ENCODE measurements at places on chromosomes 1 and 21.
A peak's percentile ranks its signal among the peaks of the same experiment; 100 is the strongest.

- peaks cover 3% of the 10 kb centered on the region for H3K27me3 ChIP-seq
- H3K36me3 ChIP-seq, result no peaks in the 10 kb centered on the region
- H3K4me1 ChIP-seq, result no peaks in the 10 kb centered on the region
These were observed 4.7 kb downstream of the ZNF648 start for GRCh38 chr1:182056601-182057366.

GRCh38 chr1:214505134-214505533, 46.3 kb downstream of the PTPN14 start:
- no peak for DNase-seq
- H3K27me3 ChIP-seq, result no peaks in the 10 kb centered on the region
- H3K4me1 ChIP-seq, result peaks cover 11% of the 10 kb centered on the region
- no peak overlapping the region for H3K4me3 ChIP-seq

GRCh38 chr21:41677671-41678015, 89.2 kb downstream of the RIPK4 start:
- peak; percentile 47 for DNase-seq
- H3K4me1 ChIP-seq, result peaks cover 23% of the 10 kb centered on the region
- peak overlapping the region; percentile 32 for H3K4me3 ChIP-seq
- no peaks in the 10 kb centered on the region for H3K36me3 ChIP-seq

DNA sequence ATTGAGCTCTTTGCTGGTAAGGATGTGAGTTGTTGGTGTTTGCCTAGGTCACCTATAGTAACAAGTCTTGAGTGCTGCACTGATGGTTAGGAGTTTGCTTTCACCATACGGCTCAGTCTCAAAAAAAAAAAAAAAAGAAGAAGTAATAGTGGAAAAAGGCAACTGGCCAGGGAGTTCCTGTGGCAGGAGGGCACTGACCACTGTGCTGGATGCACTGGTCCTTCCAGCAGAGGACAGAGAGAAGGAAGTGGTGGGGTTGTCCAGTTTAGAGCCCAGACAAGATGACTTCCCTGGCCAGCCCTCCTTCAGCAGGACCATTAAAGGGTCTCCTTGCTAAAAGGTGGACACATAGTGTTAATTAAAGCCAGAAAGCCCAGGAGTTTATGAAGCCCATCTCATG, 11.9 kb upstream of the PTCH2 start:
- H3K27me3 ChIP-seq, result no peaks in the 10 kb centered on the region
- DNase-seq, result no peak
- no peak overlapping the region for H3K27ac ChIP-seq
- no peak overlapping the region for H3K4me3 ChIP-seq
- no peaks in the 10 kb centered on the region for H3K4me1 ChIP-seq

DNA sequence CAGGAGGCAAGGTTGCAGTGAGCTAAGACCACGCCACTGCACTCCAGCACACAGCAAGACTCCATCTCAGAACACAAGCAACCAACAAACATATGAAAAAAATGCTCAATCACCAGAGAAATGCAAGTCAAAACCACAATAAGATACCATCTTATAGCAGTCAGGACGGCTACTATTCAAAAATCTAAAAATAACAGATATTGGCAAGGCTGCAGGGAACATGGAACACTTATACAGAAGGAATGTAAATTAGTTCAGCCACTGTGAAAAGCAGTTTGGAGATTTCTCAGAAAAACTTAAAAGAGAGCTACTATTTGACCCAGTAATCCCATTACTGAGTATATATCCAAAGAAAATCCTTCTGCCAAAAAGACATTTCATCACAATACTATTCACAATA, 27.6 kb upstream of the POGK start:
- no peak overlapping the region for H3K4me3 ChIP-seq
- H3K36me3 ChIP-seq, result no peaks in the 10 kb centered on the region
- H3K27me3 ChIP-seq, result no peaks in the 10 kb centered on the region
- H3K27ac ChIP-seq, result no peak overlapping the region

GRCh38 chr1:209768354-209768774, 12.5 kb downstream of the TRAF3IP3 start:
- no peaks in the 10 kb centered on the region for H3K27me3 ChIP-seq
- H3K4me1 ChIP-seq, result peaks cover 23% of the 10 kb centered on the region
- H3K36me3 ChIP-seq, result no peaks in the 10 kb centered on the region
- H3K27ac ChIP-seq, result peak overlapping the region; percentile 88
- no peak overlapping the region for H3K4me3 ChIP-seq

- no peak overlapping the region for H3K4me3 ChIP-seq
- no peaks in the 10 kb centered on the region for H3K27me3 ChIP-seq
- peaks cover 18% of the 10 kb centered on the region for H3K36me3 ChIP-seq
- H3K4me1 ChIP-seq, result peaks cover 9% of the 10 kb centered on the region
- no peak for DNase-seq
- H3K27ac ChIP-seq, result no peak overlapping the region
These were observed 156.0 kb downstream of the PGBD5 start for GRCh38 chr1:230270185-230270558.

GRCh38 chr21:40575976-40576375, 271.0 kb downstream of the DSCAM start:
- H3K27ac ChIP-seq, result no peak overlapping the region
- no peak overlapping the region for H3K4me3 ChIP-seq
- H3K4me1 ChIP-seq, result no peaks in the 10 kb centered on the region
- H3K27me3 ChIP-seq, result no peaks in the 10 kb centered on the region
- DNase-seq, result no peak

DNA sequence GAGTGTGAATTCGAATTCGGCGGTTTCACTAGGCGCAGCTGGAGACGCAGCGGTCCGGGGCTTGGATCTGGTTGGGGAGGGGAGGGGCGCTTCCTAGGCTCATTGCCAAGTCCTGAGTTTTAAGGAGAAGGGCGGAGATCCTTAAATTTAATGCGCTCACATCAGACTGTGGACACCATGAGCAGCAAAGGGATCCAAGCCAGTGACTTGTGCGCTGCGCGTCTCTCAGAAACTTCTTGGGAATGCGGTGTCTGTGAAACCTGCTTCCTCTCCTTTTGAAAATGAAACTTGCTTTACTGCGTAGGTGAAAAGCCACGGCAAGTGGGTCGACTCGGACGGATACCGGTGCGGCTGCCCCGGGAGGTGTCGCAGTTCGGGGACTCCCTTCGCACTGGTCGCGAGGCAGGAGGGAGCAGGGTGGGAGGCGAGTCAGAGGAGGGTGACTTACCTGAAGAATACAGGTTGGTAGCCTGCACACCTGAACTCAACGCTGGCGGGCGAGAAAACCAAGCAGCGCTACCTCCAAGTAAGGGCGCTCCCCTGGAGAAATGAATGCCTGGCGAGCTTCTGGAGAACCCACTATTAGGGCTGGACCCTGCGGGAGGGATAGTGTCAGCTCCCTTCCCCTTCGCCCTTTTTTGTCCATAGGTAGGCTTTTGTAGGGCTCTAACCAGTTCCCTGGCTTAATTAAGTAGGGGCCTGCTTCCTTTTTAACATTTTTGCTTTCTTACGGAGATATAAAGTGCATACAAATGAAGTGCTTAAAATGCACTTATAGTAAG, 992 bp downstream of the TENT5C start:
- peaks cover 21% of the 10 kb centered on the region for H3K27me3 ChIP-seq
- no peaks in the 10 kb centered on the region for H3K36me3 ChIP-seq
- no peak overlapping the region for H3K27ac ChIP-seq
- peak overlapping the region; percentile 85 for H3K4me3 ChIP-seq
- H3K4me1 ChIP-seq, result peaks cover 7% of the 10 kb centered on the region

DNA sequence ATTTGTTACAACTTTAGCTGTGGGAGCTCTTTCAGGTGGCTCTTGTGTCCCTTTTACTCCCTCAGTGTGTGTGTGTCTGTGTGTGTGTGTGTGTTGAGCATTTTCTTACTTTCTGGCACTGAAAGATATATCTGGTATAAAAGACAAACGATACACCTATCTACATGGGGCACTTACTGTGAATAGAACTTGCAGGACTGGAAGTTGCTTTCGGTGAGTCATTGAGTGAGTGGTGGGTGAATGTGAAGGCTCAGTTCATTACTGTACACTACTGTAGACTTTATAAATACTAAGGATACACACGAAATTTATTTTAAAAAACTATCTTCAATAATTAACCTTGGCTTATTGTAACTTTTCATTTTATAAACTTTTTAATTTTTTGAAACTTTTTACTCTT, 38.7 kb downstream of the BTBD8 start:
- no peaks in the 10 kb centered on the region for H3K27me3 ChIP-seq
- no peaks in the 10 kb centered on the region for H3K4me1 ChIP-seq
- no peak overlapping the region for H3K4me3 ChIP-seq
- H3K27ac ChIP-seq, result no peak overlapping the region
- peak; percentile 39 for DNase-seq
- no peaks in the 10 kb centered on the region for H3K36me3 ChIP-seq

- H3K4me3 ChIP-seq, result no peak overlapping the region
- H3K27me3 ChIP-seq, result no peaks in the 10 kb centered on the region
- no peaks in the 10 kb centered on the region for H3K36me3 ChIP-seq
- no peak for DNase-seq
- H3K27ac ChIP-seq, result no peak overlapping the region
These were observed 597.7 kb upstream of the ZP4 start for GRCh38 chr1:238488401-238488800.

DNA sequence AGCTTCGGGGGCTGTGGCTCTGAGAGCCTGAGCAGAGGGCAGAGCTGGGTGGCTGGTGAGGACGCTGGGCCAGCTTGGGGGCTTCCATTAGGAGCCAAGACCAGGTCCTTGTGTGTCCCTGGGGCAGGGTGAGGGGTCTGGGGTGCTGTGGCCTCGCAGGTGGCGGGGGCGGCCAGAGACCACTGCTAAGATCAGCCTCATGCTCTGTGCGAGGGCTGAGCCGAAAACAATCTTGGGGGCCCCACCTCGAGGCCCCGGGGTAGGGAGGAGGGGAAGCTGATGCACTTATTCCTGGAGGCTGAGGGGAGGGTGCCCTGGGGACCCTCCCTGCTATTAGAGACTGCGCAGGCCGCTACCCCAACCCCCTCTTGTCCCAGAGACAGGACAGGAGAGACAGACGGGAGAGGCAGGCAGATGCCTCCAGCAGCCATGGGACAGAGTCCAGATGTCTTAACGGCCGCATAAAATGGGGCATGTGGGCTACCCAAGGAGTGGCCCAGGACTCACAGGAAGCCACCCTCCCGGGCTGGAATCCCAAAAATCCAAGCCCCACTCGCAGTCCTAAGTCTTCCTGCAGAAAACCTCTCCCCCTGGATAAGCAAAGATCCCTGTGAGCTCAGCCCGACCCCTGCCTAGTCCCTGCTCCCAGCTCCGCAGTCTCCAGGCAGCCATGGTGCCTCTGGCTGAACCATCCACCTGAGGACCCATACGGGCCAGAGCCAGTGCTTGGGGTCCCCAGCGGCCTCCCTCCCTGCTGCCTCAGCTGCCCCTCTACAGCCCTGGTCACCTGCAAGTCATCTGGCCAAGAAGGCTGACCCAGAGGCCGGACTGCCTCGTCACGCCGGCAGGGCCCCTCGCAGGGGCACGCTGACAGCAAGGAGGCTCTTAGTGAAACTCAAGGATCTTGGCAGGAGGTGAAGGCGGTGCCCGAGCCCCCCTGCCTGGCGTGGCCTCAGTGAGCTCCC, 43.6 kb upstream of the COL18A1 start:
- H3K36me3 ChIP-seq, result no peaks in the 10 kb centered on the region
- no peaks in the 10 kb centered on the region for H3K27me3 ChIP-seq
- peak overlapping the region; percentile 13 for H3K27ac ChIP-seq
- peaks cover 25% of the 10 kb centered on the region for H3K4me1 ChIP-seq
- no peak overlapping the region for H3K4me3 ChIP-seq

- H3K36me3 ChIP-seq, result no peaks in the 10 kb centered on the region
- H3K4me3 ChIP-seq, result no peak overlapping the region
- H3K4me1 ChIP-seq, result peaks cover 5% of the 10 kb centered on the region
- no peak for DNase-seq
- no peaks in the 10 kb centered on the region for H3K27me3 ChIP-seq
- no peak overlapping the region for H3K27ac ChIP-seq
These were observed 356.4 kb upstream of the PLXNA2 start for GRCh38 chr1:208600456-208601190.

GRCh38 chr1:205805082-205805711, 7.8 kb downstream of the SLC41A1 start:
- DNase-seq, result no peak
- H3K36me3 ChIP-seq, result no peaks in the 10 kb centered on the region
- H3K4me1 ChIP-seq, result peaks cover 2% of the 10 kb centered on the region
- no peak overlapping the region for H3K27ac ChIP-seq

- H3K27ac ChIP-seq, result no peak overlapping the region
- no peaks in the 10 kb centered on the region for H3K36me3 ChIP-seq
- H3K27me3 ChIP-seq, result no peaks in the 10 kb centered on the region
- peaks cover 8% of the 10 kb centered on the region for H3K4me1 ChIP-seq
These were observed 35.7 kb upstream of the OSBPL9 start for GRCh38 chr1:51581238-51581637.

GRCh38 chr1:177476676-177477075, 305.9 kb downstream of the BRINP2 start:
- DNase-seq, result no peak
- no peaks in the 10 kb centered on the region for H3K36me3 ChIP-seq
- no peak overlapping the region for H3K4me3 ChIP-seq
- no peak overlapping the region for H3K27ac ChIP-seq

DNA sequence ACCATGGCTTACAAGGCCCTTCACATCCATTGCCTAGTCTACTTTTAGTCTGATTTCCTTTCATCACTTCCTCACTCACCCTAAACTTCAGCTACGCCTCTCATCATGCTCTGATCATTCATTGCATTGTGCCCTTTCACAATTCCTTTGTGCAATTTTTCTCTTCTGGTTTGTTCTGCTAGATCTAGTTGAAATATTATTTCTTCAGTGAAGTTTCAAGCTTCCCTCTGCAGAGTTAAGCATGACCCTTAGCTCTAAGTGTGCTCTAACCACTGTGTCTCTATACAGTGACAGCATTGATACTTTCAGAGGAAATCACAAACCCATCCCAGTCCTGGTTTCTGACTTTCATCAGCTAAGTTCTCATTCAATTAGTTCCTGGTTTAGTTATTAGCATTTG, 166.1 kb downstream of the PLA2G4A start:
- no peak overlapping the region for H3K4me3 ChIP-seq
- H3K27me3 ChIP-seq, result no peaks in the 10 kb centered on the region
- no peaks in the 10 kb centered on the region for H3K4me1 ChIP-seq
- no peaks in the 10 kb centered on the region for H3K36me3 ChIP-seq

DNA sequence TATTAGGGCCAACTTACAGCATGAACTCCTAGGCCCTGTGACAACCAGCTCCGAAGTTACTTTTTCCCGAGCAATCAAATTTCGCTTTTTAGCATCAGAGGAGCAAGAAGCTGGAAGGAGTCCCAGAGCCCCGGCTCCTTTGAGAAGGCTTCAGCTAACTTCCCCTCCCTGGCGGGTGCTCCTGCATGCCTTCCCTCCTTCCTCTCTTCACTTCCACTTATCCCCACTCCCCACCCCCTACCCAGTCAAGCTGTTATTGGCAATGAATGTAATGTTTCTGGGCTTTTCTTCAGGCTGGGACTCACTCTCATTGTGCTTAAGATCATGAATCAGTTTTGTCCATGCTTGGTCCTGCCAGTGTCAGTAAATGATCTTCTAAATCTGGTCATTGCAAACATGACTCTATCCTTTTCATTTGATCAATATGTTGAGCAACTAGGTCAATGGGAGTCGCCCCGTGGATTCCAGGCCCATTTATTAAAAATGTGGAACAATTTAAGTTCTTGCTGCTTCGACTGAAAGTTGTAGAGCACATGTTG, 94.5 kb upstream of the TSPAN2 start:
- peaks cover 27% of the 10 kb centered on the region for H3K4me1 ChIP-seq
- no peaks in the 10 kb centered on the region for H3K36me3 ChIP-seq
- H3K4me3 ChIP-seq, result no peak overlapping the region

GRCh38 chr1:211628417-211628816, 47.0 kb downstream of the NEK2 start:
- H3K27ac ChIP-seq, result no peak overlapping the region
- H3K4me3 ChIP-seq, result no peak overlapping the region
- peaks cover 2% of the 10 kb centered on the region for H3K27me3 ChIP-seq
- peaks cover 19% of the 10 kb centered on the region for H3K4me1 ChIP-seq
- H3K36me3 ChIP-seq, result no peaks in the 10 kb centered on the region
- no peak for DNase-seq

Data from astrocyte (in vitro differentiated cells and primary cell).